ENCODE measurements at places on chromosomes 13 and 19. TPM values are rescaled to one million over a fixed set of nuclear protein-coding genes. Genes with fewer than 3 reads are reported as not detected.

PPP1R12C gene
- total RNA-seq, result 194 TPM

- H3K27me3 ChIP-seq, result no peaks in the 10 kb centered on the region
- no peak overlapping the region for H3K27ac ChIP-seq
- no peak overlapping the region for H3K4me3 ChIP-seq
- no peaks in the 10 kb centered on the region for H3K36me3 ChIP-seq
Measured at GRCh38 chr13:75415694-75416093, 66.3 kb downstream of the TBC1D4 start.

DNA sequence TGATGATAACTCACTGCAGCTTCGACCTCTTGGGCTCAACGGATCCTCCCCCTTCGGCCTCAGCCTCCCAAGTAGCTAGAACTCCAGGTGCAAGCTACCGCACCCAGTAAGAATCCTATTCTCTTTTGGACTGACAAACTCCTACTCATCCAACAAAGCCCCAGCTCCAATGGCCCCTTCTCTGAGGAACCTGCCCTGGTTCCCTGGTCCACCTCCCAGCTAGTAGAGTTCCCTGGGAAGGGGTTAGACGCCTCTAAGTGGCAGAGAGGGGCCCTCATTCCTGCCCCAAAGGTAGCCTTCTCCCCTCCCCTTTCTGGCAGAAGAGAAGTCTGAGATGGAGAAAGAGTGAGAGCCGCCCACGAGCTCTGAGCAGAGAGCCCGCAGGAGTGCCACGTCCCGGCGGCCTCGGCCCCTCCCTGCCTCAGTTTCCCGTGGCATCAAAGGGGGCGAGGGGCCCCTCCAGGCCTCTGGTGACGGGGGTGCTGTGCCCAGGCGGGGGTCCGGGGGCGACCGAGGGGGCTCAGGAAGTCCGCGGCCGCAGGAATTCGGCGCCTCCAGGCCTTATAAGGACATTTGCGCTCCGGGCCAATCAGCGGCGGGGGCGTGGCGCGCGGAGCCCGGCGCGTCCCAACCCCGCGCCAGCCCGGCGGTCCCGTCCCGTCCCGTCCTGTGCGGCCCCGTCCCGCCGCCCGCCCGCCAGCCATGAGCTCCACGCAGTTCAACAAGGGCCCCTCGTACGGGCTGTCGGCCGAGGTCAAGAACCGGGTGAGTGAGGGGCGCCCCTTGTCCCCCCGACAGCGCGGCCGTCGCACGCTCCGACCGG is at the start of gene CNN2:
Gene CNN2 (plus strand): TSS at position 649 of the 823 bp plus-strand sequence. CDS start 54 bp downstream, at position 703.
- peaks cover 34% of the 10 kb centered on the region for H3K4me1 ChIP-seq
- peaks cover 10% of the 10 kb centered on the region for H3K36me3 ChIP-seq
- DNase-seq, result no peak
- H3K27ac ChIP-seq, result peak within 1 kb of the TSS; percentile 100

- no peak overlapping the region for H3K27ac ChIP-seq
- H3K4me1 ChIP-seq, result no peaks in the 10 kb centered on the region
- H3K27me3 ChIP-seq, result no peaks in the 10 kb centered on the region
Measured at GRCh38 chr19:2693492-2694160, 8.9 kb downstream of the GNG7 start.

- DNase-seq, result no peak
- H3K36me3 ChIP-seq, result no peaks in the 10 kb centered on the region
- no peak overlapping the region for H3K27ac ChIP-seq
- H3K4me3 ChIP-seq, result no peak overlapping the region
- H3K4me1 ChIP-seq, result peaks cover 13% of the 10 kb centered on the region
- H3K27me3 ChIP-seq, result no peaks in the 10 kb centered on the region
Measured at GRCh38 chr13:33265607-33266006, 19.9 kb downstream of the STARD13 start.

- H3K27me3 ChIP-seq, result no peaks in the 10 kb centered on the region
- no peak overlapping the region for H3K4me3 ChIP-seq
Measured at GRCh38 chr13:63864171-63864902, 2448.7 kb upstream of the PCDH20 start.

SLITRK1 gene
- total RNA-seq, result not detected

GRCh38 chr19:16226184-16226591 is 28.5 kb downstream of the AP1M1 start:
- H3K27me3 ChIP-seq, result no peaks in the 10 kb centered on the region
- peaks cover 85% of the 10 kb centered on the region for H3K36me3 ChIP-seq
- no peaks in the 10 kb centered on the region for H3K4me1 ChIP-seq
- H3K4me3 ChIP-seq, result no peak overlapping the region
- no peak overlapping the region for H3K27ac ChIP-seq

PROZ gene
- total RNA-seq, result not detected

GRCh38 chr19:50492303-50493052 is 15.8 kb upstream of the GARIN5A start:
- DNase-seq, result no peak
- no peaks in the 10 kb centered on the region for H3K27me3 ChIP-seq
- H3K4me1 ChIP-seq, result no peaks in the 10 kb centered on the region
- H3K36me3 ChIP-seq, result no peaks in the 10 kb centered on the region
- no peak overlapping the region for H3K4me3 ChIP-seq

LIM2 gene
- not detected for total RNA-seq

- H3K4me1 ChIP-seq, result no peaks in the 10 kb centered on the region
- no peak overlapping the region for H3K27ac ChIP-seq
- DNase-seq, result no peak
Measured at GRCh38 chr19:4030552-4030951, 23.0 kb downstream of the PIAS4 start.

FUT6 gene
- total RNA-seq, result not detected

GRCh38 chr13:30091691-30092090 is 215.7 kb downstream of the KATNAL1 start:
- H3K4me3 ChIP-seq, result no peak overlapping the region
- no peaks in the 10 kb centered on the region for H3K36me3 ChIP-seq
- H3K27me3 ChIP-seq, result no peaks in the 10 kb centered on the region
- no peaks in the 10 kb centered on the region for H3K4me1 ChIP-seq
- H3K27ac ChIP-seq, result no peak overlapping the region

BRME1 gene
- 3.7 TPM for total RNA-seq

OR7D2 gene
- total RNA-seq, result not detected

- H3K27ac ChIP-seq, result no peak overlapping the region
- H3K4me3 ChIP-seq, result no peak overlapping the region
Measured at GRCh38 chr13:68998056-68998455, 1109.6 kb upstream of the ATXN8OS start.

LRRC63 gene
- total RNA-seq, result not detected

ZNF8 gene
- total RNA-seq, result 12.0 TPM

CEACAM19 gene
- total RNA-seq, result 3.4 TPM

GRCh38 chr13:29858667-29859066 is 8.2 kb upstream of the UBL3 start:
- H3K4me3 ChIP-seq, result no peak overlapping the region
- no peaks in the 10 kb centered on the region for H3K36me3 ChIP-seq
- H3K27ac ChIP-seq, result no peak overlapping the region
- no peaks in the 10 kb centered on the region for H3K4me1 ChIP-seq
- no peak for DNase-seq

MYH14 gene
- 2.6 TPM for total RNA-seq

DNA sequence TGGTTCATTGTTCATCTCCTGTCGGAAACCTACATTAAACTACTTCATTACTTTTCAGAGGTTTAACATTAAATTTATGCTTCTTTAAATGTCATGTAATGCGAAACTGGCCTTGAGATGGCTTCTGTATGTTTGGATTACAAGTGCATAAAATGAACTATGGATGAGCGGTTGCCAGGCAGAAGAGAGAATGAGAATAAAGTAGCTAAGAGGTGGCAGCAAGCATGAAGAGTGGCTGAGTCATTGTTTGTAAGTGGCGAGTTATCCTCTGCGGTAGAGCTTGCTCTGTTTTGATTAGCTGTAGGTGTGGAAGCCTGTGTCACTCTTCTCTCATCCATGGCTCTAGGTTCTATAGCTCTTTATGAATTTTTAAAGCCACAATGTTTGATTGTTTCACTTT is 1139.6 kb upstream of the PCDH9 start:
- no peak overlapping the region for H3K4me3 ChIP-seq
- H3K4me1 ChIP-seq, result no peaks in the 10 kb centered on the region
- DNase-seq, result no peak
- H3K27ac ChIP-seq, result no peak overlapping the region

DNA sequence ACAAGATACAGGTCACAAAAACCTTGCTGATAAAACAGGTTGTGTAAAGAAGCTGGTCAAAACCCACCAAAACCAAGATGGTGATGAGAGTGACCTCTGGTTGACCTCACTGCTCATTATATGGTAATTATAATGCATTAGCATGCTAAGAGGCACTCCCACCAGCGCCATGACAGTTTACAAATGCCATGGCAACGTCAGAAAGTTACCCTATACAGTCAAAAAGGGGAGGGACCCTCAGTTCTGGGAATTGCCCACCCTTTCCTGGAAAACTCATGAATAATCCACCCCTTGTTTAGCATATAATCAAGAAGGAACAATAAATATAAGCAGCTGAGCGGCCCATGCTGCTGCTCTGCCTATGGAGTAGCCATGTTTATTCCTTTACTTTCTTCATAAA is 434.1 kb downstream of the ZNF536 start:
- H3K4me1 ChIP-seq, result no peaks in the 10 kb centered on the region
- no peak overlapping the region for H3K27ac ChIP-seq

KLK13 gene
- total RNA-seq, result not detected

DNA sequence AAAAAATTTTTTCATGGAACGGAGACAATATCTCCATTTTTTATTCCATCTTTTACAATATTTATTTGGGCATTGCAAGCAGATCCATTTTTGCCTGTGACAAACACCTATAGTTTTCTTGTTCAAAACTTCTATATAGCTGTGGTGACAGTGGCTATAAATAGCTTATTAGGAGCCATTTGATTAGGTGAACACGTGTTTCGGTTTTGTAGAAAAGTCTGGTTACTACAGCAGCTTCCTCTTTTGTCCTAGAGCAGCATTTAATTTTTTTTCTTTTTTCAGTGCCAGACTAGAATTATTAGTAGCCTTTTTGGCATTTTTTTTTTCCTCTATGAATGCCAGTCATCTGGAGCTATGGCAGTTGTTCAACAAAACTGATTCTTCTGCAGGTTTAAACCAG is 123.5 kb downstream of the RXFP2 start:
- no peak for DNase-seq
- peaks cover 4% of the 10 kb centered on the region for H3K4me1 ChIP-seq
- no peaks in the 10 kb centered on the region for H3K36me3 ChIP-seq
- H3K27ac ChIP-seq, result no peak overlapping the region

DNA sequence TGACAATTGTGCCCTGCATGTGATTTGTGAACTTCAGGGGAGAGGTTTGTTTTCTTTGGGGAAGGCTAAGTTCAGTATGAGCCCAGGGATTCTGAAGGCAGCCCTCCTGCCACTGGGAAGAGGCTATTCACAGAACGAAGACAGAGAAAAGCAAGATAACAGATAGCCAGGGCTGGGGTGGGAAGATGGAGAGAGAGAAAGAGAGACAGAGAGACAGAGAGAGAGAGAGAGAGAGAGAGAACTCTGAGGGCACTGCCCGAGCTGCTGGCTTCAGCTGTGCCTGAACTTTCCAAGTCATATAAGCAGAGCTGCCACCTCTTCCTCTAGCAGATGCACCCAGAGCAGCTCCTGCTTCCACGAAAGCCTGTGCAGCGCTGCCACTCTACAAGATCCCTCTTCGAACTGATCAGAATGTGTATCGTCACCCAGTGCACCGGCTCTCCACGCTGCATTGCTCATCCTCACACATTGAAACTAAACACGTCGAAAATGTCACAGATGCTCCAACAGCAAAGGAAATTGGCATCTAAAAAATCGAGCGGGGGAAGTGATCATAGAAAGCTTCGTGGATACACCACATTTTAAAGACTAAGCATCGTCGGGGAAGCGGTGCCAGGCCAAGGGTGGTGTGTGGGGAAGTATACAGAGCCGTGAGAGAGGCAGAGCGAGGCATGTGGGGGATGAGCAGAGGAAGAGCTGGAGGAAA is 81.8 kb upstream of the SIAH3 start:
- no peaks in the 10 kb centered on the region for H3K27me3 ChIP-seq
- no peaks in the 10 kb centered on the region for H3K36me3 ChIP-seq
- H3K4me1 ChIP-seq, result no peaks in the 10 kb centered on the region
- no peak overlapping the region for H3K4me3 ChIP-seq
- no peak for DNase-seq
- no peak overlapping the region for H3K27ac ChIP-seq

DNA sequence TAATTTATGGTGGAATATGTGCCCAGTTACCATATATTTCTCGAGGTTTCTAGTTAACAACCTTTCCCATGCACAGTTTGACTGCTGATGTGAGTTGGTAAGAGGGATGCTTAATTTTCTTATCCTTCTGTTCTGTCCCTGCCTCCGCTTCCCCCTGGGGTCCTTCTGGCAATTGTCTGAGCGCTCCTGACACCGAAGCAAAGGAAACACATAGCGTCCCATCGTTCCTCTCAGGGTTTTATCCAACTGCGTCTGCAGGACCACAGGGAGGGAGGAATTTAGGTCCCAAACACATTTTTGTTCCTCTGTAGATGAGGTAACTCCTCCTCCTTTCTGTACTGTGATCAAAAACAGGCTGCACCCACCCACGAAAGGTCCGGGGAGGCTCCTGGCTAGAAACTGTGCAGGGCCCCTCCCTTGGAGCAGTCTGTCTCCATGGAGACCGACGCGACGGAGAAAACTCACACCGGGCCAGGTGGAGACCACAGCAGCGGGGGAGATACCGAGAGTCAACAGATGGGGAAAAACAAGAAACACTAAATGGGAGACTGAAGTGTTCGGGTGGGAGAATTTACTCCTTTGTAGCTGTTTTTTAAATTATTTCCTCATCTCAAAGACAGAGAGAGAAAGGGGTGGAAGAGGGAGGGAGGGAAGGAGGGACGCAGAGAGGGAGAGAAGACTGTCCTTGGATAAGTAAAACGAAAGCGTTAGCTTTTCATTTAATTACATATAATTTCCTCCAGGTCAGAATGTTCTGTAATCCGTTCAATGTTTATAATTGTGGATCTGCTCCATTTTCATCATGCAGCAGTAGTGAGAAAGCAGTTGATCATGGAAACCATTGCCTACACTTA is 191.8 kb upstream of the NBEA start:
- no peaks in the 10 kb centered on the region for H3K36me3 ChIP-seq
- H3K4me1 ChIP-seq, result no peaks in the 10 kb centered on the region
- no peaks in the 10 kb centered on the region for H3K27me3 ChIP-seq
- no peak for DNase-seq
- H3K27ac ChIP-seq, result no peak overlapping the region

- H3K27me3 ChIP-seq, result no peaks in the 10 kb centered on the region
- peaks cover 8% of the 10 kb centered on the region for H3K4me1 ChIP-seq
- H3K27ac ChIP-seq, result no peak overlapping the region
- no peak overlapping the region for H3K4me3 ChIP-seq
- no peaks in the 10 kb centered on the region for H3K36me3 ChIP-seq
Measured at GRCh38 chr13:50584856-50585580, 258.5 kb downstream of the DLEU7 start.

DNA sequence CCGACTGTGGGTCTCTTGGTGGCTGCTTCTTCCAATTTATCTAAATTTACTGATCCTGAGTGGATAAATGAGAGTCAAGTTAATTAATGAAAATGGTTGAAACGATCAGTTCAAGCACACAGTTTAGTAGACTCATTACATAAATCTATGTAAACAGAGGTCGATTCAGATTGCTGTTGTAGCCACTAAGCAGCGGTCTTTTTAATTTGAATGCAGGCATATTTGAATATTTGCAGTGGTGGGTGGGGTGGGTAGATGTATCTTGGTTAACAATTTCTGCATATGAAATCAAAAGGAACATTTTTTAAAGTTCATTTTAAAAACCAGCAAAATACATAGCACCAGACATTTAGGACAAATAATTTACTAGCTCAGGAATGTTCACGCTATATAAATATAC is 325.9 kb downstream of the KLF12 start:
- no peak overlapping the region for H3K4me3 ChIP-seq
- no peak overlapping the region for H3K27ac ChIP-seq
- no peak for DNase-seq
- H3K4me1 ChIP-seq, result no peaks in the 10 kb centered on the region
- H3K27me3 ChIP-seq, result no peaks in the 10 kb centered on the region

SH2D3A gene
- 0.68 TPM for total RNA-seq

CGB3 gene
- total RNA-seq, result not detected

- H3K36me3 ChIP-seq, result no peaks in the 10 kb centered on the region
- no peak for DNase-seq
- H3K4me3 ChIP-seq, result no peak overlapping the region
- H3K27ac ChIP-seq, result no peak overlapping the region
Measured at GRCh38 chr13:26495750-26496149, 61.7 kb upstream of the WASF3 start.

MBD3L3 gene
- not detected for total RNA-seq
